Stimulated activated CD8-positive, alpha-beta memory T cell treated with anti-CD3 and anti-CD28 coated beads, Interleukin-15, amount 100 ng/mL, for 1 hour (primary cell): ENCODE measurements at places on chromosomes 4 and X.

DNA sequence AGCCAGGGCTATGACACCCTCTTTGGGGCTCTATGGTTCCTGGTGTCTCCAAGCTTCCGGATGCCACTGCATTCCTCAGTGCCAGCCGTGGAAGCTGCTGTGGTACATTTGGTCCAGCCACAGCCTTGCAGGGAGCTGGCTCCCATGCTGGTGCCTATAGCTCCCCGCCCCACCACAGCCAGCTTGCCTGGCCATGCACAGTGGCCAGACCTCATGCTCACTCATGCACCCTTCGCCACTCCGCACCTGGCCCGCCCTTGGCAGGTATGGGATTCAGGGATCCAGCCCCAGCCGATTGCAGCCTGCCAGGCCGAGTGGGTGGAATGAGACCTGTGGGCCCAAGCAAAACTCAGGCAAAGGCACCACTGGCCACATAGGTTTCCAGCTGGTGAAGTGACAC lies 354.8 kb downstream of the GRIA2 start:
- DNase-seq, result no peak

DNA sequence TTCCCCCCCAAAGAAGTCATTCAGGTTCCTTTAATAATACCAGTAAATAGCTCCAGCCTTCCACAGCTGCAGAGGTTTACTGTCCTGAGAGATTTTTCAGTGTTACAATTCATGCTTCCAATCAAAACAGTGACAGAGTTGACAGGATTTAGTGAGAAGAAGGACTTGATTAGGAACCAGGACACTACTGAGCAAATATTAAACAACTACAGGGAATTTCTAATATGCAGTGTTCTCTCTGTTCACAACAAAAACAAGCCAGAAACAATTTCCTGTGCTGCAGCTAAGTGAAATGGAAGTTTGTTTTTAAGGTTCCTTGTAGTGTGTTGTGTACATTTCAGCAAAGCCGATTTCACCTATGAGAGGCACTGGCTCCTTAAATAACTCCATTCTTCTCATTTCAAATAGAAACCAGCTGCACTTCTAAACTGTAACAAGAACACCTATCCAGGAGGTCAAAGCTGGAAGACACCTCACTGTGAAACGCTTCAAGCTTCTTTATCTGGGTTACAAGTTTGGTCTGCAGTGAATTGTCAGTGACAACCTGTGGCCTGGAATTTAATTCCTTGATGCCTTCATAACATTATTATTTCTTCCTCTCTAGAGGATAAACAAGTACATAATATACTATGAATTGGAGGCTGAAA lies 149.3 kb downstream of the RASL11B start:
- no peak for DNase-seq

DNA sequence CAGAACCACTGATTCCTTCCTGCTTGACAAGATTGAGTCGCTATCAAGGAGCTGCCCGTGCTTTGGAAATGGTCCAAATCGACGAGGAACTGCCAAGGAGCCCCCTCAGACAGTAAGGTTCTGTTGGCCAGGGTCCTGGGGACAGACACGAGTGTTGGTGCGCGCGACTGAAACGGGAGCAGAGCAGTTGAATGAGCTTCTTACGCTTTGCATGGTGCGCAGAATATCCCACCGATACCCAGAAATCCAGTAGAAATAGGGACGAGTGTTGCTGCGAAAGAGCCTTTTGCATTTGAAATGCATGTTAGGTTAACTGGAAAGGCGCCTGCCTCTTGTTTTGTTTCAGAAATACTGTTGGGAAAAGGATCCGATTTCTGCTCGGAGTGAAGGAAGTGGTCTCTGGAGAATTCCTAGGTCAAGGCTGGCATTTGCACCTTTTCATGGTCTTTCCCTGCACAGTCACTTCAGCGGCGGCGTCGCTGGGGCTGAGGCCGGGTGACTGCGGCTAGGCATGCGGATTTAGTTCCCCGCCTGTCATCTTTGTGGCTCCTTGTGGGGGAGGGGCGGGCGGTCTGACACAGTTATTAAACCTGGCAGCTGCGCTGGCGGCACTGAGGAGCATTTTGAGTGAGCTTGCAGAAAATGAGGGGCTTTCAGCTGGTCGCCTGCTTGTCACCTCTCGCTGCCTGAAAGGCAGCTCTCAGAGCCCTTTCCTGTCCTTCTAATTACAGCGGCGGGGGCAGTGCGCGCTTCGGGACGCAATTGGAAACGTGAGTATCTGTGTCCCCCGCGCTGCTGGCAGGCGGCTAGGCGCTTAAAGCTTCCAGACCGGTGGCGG lies 51.5 kb upstream of the TRIM2 start:
- peak; percentile 21 for DNase-seq

GRCh38 chr4:37721995-37722638 lies 35.9 kb upstream of the RELL1 start:
- no peak for DNase-seq

DNA sequence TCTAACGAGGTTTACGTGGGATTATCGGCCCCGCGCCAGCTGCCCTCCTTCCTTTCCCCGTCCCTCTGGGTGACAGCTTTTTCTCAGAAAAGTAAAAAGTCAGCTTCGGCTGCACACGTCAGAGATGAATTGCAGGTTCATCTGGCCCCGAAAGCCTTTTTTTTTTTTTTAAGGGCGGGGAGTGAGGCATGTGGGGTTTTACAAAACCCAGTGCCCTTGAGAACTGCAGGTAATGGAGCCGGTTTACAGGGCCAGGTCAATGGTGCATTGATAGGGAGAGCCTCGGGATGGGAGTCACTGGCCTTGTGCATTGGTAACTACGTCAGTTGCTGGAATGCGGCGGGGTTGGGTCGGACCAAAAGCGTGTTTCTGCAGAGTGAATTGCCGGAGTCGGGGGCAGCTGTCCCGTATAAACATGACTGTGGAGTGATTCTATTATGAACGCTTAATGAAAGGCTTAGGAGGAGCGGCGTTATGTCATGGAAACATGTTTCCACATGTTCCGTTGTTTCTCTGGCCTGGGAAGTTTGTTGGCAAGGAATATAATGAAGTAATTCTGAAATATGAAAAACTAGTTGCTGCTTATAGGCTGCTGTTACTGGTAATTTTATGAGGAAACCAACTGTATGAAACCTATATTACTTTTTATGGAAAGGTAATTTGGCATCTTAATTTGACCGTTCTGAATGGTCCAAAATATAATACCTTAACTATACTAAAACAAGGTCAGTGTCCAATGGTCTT lies 1.1 kb downstream of the HSPA4L start:
- no peak for DNase-seq

DNA sequence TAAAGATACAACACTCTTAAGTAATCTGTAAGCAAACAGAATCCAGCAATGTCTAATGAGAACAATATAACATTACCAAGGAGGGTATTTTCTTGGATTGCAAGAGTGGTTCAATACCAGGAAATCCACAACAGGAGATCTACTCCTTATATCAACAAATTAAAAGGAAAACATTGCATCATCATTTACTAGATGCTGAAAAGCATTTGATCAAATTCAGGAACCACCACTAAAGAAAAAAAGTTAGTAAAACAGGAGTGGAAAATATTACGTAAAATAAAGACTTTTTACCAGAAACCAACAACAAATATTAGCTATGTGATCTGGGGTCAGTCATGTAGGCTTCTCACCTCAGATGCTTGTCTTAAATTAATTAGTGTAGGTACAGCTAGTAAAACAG lies 66.8 kb upstream of the MAB21L2 start:
- DNase-seq, result no peak

GRCh38 chr4:152936446-152937335 lies 568 bp downstream of the FHDC1 start:
- DNase-seq, result no peak

DNA sequence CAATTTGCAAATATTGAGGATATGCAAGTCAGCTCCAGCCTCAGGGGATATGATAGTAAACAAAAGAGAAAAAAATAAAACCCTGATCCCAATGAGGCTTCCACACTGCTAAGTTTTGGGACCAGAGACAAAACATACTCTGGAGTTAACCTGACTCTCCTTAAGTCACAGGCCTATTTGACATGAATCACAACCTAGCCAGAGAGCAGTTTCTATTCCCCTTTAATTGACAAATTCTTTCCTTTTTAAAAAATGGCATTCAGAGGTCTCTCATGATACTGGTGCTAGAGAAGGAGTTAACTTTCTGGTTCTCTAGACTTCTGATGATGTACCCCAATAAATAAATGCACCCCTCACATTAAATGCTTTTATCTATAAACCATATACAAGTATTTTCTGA lies 8.8 kb downstream of the ACSL1 start:
- DNase-seq, result no peak

GRCh38 chr4:121697564-121697963 lies 784 bp upstream of the ANXA5 start:
- no peak for DNase-seq

- no peak for DNase-seq
Measured at GRCh38 chr4:136865526-136865925, 666.8 kb downstream of the PCDH18 start.

DNA sequence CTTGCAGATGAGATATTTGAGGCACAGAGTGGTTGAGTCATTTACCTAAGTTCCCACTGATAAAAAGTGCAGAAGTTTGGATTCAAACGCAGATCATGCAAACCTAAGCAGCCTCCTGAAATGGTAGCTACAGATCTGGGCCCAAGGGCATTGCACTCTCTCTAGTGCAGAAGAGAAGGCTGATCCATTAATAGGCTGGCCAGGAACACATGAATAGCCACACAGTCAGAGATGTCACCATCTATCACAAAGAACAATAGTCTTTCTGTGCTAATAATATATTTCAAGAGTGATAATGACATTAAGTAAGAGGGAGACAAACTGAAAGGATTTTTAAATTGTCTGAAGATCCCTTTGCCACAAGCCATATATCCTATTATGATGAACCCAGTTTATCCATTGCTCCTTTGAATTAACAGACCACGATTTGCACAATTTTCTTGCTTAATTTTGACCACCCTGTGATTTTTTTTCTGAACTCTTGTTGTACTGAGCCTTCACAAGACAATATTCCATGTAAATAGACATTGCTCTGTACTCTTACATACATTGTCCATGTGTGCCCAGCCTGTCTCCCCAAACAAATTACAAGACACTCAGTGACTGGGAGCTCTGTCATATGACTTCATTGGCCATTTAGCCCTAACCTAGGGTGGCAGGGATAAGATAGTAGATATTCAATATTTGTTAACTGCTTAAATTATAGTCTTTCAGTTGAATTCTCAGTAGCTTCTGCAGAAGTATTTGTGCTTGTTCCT lies 112.4 kb upstream of the RBPJ start:
- no peak for DNase-seq

DNA sequence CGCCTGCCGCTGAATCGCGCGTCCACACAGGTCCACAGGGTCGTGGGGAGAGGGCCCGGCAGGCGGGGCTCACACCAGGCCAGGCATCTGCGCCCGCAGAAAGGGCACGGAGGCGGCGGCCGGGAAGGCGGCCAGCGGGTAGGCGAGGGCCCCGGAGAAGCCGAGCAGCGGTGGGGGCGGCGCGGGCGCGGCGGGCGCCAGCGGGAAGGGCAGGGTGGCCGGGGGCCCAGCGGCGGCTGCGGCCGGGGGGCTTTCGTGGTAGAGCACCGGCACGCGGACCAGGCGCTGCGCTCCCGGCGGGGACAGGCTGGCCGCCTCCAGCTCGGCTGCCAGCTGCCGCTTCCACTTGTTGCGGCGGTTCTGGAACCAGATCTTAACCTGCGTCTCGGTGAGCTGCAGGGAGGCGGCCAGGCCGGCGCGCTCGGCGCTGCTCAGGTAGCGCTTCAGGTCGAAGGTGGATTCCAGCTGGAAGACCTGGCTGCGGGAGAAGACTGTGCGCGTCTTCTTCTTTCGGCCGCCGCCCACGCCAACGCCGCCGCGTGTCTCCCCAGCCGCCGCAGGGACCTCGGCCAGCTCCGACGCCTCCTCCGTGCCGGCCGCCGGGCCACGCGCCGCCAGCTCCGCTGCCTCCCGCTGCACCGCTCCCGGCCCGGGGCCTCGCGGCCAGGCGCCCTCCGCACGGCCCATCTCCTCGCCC lies 3.9 kb downstream of the HMX1 start:
- no peak for DNase-seq

DNA sequence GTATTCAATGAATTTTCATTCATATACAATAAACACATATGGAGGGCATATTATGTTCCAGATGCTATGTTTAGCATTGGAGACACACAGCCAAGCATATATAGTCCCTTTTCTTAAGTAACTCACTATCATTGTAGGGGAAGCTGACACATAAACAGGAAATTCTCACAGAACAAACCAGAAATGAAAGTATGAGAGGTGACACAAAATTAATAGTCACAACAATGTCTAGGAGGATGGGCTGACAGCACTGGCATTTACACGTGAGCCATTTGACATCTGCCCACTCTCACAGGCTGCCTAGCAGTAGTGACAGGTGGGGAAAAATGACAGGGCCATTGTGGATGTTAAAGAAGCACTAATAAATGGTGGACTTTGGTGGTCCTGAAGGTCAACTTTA lies 2.6 kb upstream of the CNOT6L start:
- no peak for DNase-seq

GRCh38 chr4:155430895-155431795 lies 54.4 kb upstream of the MAP9 start:
- no peak for DNase-seq

GRCh38 chr4:67456577-67457196 lies 88.6 kb downstream of the CENPC start:
- no peak for DNase-seq

DNA sequence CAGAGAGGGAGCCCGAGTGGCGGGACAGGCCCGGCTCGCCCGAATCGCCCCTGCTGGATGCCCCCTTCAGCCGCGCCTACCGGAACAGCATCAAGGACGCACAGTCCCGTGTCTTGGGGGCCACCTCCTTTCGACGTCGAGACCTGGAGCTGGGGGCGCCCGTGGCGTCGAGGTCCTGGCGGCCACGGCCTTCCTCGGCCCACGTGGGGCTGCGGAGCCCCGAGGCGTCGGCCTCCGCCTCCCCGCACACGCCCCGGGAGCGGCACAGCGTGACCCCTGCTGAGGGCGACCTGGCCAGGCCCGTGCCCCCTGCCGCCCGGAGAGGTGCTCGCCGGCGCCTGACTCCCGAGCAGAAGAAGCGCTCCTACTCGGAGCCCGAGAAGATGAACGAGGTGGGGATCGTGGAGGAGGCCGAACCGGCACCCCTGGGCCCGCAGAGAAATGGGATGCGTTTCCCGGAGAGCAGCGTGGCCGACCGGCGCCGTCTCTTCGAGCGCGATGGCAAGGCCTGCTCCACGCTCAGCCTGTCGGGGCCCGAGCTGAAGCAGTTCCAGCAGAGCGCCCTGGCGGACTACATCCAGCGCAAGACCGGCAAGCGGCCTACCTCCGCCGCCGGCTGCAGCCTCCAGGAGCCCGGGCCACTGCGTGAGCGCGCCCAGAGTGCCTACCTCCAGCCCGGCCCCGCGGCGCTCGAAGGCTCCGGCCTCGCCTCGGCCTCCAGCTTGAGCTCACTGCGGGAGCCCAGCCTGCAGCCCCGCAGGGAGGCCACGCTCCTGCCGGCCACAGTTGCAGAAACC lies 156.9 kb downstream of the SOWAHB start:
- DNase-seq, result no peak
